Activated naive CD4-positive, alpha-beta T cell treated with anti-CD3 and anti-CD28 coated beads, Interleukin-2, amount 50 U/mL, for 16 hours (primary cell): ENCODE measurements at places on chromosomes 6 and 20.

- no peak for DNase-seq
These were observed 117.9 kb upstream of the SGK1 start for GRCh38 chr6:134435814-134436280.

DNA sequence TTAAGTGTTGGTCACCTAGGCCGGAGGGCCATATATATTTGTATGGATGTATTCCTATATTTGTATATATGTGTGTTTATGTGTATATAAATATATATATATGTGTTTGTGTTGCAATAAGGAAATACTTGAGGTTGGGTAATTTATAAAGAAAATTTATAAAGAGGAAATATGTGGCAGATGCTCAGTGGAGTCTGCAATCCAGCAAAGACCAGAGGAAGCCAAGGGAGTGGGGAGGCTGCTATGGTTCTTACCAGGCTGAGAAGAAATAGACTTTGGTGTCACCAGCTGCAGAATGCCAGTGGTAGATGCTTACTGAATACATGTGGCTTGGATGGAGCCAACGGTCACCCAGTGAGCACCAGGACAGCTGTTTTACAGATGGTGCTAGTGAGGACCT is 97.4 kb upstream of the ELOVL5 start:
- no peak for DNase-seq

- DNase-seq, result no peak
These were observed 622.4 kb upstream of the FLRT3 start for GRCh38 chr20:14959506-14960475.

DNA sequence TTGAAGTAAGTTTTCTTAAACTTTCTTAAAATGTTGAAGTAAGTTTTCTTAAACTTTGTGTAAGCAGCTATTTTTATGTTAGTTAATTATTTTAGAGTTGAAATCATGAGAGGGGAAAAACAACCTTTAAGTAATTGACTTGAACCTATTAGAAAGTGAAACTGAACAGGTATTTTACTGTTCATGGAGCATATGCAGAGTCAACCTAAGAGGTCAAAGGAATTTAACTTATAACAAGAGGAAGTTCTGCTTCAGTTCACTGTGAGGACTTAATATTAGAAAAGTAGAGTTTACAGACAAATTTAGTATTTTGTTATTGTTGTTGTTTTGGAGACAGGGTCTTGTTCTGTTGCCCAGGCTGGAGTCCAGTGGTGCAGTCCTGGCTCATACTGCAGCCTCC is 38.0 kb downstream of the CDYL start:
- no peak for DNase-seq

GRCh38 chr6:124780623-124781022 is 181.6 kb upstream of the RNF217 start:
- no peak for DNase-seq

DNA sequence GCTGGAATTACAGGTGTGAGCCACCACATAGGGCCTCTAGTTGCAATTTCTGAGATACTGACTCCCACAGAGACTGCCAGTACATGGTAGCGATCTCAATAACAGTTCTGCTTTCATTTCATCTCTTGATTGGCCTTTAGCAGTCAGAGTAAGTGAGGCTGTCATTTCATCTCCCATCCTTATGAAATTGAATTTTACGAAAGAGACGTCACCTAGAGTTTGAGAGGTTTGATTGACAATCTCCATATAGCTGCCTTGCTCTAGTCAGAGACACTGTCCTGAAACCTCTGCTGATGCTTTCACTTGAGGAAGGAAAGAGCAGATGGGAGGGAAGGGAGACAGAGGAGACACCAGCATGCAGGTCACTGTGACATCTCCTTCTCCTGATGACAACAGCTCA is 466.1 kb downstream of the NKAIN2 start:
- DNase-seq, result no peak

DNA sequence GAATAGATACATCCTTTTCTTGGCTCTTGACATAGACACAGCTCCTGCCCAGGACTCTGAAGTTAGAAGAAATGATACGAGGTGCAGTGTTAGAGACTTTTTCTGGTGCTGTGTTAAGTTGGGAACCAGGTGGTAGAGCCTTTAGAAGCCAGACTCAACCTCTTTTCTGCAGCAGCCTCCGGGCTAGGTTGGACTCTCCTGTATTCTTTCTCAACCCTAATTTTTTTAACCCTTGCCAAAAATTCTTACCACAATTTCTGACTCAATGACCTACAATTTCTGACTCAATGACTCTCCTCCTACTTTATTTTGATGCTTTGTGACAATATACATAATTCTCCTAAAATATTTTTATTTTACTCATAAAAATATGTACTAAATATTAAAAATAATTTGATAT is 127.4 kb upstream of the PRL start:
- no peak for DNase-seq
